Breast epithelium (tissue), 4 donors: ENCODE measurements at places on chromosomes 11 and 22. TPM values are rescaled to one million over a fixed set of nuclear protein-coding genes. Genes with fewer than 3 reads are reported as not detected.

GRCh38 chr11:19525276-19525675 lies 187.4 kb upstream of the NAV2 start:
- H3K4me1 ChIP-seq: no peaks in the 10 kb centered on the region
- H3K27me3 ChIP-seq: no peaks in the 10 kb centered on the region
- no peak overlapping the region for H3K4me3 ChIP-seq
- DNase-seq: no peak
- no peak overlapping the region for H3K27ac ChIP-seq

- peak overlapping the region; percentile 60 for H3K27ac ChIP-seq
- no peak for DNase-seq
- no peaks in the 10 kb centered on the region for H3K27me3 ChIP-seq
- H3K36me3 ChIP-seq: no peaks in the 10 kb centered on the region
Observed at GRCh38 chr22:31681349-31682345, 19.6 kb upstream of the PISD start.

GRCh38 chr11:71302911-71303310 lies 50.5 kb upstream of the SHANK2 start:
- no peaks in the 10 kb centered on the region for H3K4me1 ChIP-seq
- no peak overlapping the region for H3K27ac ChIP-seq
- H3K27me3 ChIP-seq: no peaks in the 10 kb centered on the region
- H3K36me3 ChIP-seq: no peaks in the 10 kb centered on the region
- H3K4me3 ChIP-seq: no peak overlapping the region
- peak; percentile 20 for DNase-seq

APOBEC3H gene
- 0.32 TPM for total RNA-seq

CAPN5 gene
- 3.6 TPM for total RNA-seq

APOC3 gene
- not detected for total RNA-seq

OR51B2 gene
- total RNA-seq: 1.6 TPM
